ENCODE measurements at places on chromosomes 2 and 18.
A peak's percentile ranks its signal among the peaks of the same experiment; 100 is the strongest.

DNA sequence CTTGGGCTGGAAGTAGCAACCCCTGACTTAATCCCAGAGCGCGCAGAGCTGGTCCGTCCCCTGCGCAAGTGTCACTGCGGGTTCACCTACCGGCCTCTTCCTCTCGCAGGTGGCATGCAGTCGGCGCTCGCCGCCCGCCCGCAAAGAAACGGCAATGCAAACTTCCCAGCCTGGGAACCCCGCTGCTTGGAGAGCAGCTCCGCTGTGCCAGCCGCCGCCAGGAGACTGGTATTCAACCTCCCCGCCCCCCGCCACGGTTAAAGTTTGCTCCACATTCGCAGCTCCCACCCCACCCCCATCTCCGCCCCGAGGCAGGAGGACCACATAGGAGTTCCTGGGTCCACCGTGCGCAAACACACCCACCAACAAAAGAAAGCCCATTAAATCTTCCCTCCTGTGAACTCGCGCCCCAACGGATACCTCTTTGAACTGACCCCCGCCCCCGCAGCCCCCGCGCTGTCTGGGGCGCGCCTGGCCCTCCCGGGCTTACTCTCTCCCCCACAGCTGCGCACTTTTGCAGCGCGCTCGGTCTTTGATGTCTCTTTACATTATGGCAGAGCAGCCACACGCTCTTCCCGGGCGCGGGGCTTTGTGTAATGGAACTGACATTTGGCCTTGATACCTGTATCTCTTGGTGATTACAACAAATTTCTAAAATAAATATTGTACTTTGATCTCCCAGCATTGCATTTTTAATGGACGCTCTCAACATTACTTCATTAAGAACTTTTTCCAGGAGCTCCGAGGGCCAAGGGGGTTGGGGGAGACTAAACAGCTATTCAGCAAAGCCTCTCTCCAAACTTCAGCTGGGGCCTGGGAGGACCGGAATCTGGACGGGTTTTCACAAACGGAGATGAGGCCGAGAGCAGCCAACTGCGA lies 3.1 kb upstream of the SP5 start:
- no peak for DNase-seq
- no peaks in the 10 kb centered on the region for H3K27me3 ChIP-seq
- H3K4me3 ChIP-seq, result no peak overlapping the region
- no peaks in the 10 kb centered on the region for H3K4me1 ChIP-seq
- no peaks in the 10 kb centered on the region for H3K36me3 ChIP-seq
- no peak overlapping the region for H3K27ac ChIP-seq

GRCh38 chr2:120765678-120766469 lies 30.2 kb downstream of the GLI2 start:
- H3K27ac ChIP-seq, result no peak overlapping the region
- no peaks in the 10 kb centered on the region for H3K27me3 ChIP-seq
- no peaks in the 10 kb centered on the region for H3K4me1 ChIP-seq
- DNase-seq, result peak; percentile 89

DNA sequence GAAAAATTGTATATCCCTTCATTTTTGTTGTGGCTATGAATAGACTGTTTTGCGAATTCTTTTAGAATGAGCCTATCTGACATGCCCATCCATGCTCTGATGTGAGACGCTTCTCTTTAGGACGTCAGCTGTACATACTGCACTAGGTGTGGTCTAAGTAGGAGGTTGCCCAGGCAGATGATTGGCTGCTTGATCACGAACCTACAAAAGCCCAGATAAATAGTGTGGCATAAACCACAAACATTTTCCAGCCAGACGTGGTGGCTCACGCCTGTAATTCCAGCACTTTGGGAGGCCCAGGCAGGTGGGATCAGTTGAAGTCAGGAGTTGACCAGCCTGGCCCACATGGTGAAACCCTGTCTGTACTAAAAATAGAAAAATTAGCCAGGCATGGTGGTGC lies 251.8 kb downstream of the AGAP1 start:
- H3K4me3 ChIP-seq, result no peak overlapping the region
- DNase-seq, result no peak
- H3K36me3 ChIP-seq, result no peaks in the 10 kb centered on the region

GRCh38 chr2:144469798-144470197 lies 50.1 kb downstream of the ZEB2 start:
- peaks cover 3% of the 10 kb centered on the region for H3K4me1 ChIP-seq
- DNase-seq, result no peak
- no peak overlapping the region for H3K4me3 ChIP-seq
- H3K36me3 ChIP-seq, result no peaks in the 10 kb centered on the region
- no peak overlapping the region for H3K27ac ChIP-seq

DNA sequence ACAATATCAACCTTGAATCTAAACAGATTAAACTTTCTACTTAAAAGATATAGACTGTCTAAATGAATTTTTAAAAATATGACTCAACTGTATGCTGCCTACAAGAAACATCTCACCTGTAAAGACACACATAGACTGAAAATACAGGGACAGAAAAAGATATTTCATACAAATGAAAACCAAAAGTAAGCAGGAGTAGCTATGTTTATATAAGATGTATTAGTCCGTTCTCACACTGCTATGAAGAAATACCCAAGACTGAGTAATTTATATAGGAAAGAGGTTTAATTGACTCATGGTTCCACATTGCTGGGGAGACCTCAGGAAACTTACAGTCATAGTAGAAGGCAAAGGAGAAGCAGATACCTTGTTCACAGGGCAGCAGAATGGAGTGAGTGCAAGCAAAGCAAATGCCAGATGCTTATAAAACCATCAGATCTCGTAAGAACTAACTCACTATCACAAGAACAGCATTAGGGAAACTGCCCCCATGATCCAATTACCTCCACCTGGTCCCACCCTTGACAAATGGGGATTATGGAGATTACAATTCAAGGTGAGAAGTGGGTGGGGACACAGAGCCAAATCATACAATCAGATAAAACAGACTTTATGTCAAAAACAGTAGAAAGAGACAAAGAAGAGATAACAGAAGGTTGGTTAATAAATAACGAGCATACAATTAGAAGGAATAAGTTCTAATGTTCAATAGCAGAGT lies 214.4 kb upstream of the SLC39A10 start:
- no peaks in the 10 kb centered on the region for H3K27me3 ChIP-seq
- H3K4me3 ChIP-seq, result no peak overlapping the region
- no peak overlapping the region for H3K27ac ChIP-seq
- no peaks in the 10 kb centered on the region for H3K36me3 ChIP-seq
- H3K4me1 ChIP-seq, result no peaks in the 10 kb centered on the region
